ENCODE measurements at places on chromosomes 11 and 22. TPM values are rescaled to one million over a fixed set of nuclear protein-coding genes. Genes with fewer than 3 reads are reported as not detected.

DNA sequence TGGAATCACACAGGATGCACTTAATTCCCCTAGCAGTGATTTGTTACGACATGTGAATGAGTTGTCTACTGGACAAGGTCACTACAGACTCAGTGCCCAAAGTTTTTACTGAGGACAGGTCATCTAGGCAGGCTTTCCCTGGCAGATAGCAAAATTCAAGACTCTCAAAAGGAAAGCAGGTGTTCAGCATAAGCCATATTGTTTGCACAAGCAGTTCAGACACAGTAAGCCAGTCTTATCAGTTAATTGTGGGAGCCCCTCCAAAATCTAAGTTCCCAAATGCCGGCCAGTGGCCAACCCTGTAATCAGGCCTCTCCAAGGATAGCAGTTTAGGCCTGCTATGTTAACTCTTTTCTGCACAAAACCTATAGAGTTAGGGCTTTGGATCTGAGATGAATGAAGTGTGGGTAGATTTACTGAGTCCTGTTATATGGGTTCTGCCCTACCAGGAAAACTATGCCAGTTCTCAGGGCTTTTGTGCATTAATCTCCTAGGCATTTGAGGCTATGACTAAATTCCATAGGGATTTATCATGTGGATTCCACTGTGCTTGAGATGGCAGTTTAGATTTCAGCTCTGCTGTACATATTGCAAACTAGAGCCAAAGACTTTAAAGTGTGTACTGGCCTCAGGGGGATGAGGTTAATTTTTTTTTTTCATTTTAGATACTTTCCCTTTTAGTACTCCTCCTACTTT, 4.8 kb upstream of the ARHGEF12 start:
- no peaks in the 10 kb centered on the region for H3K27me3 ChIP-seq
- peaks cover 14% of the 10 kb centered on the region for H3K36me3 ChIP-seq
- H3K4me3 ChIP-seq, result no peak overlapping the region
- peak; percentile 75 for DNase-seq
- no peak overlapping the region for H3K27ac ChIP-seq

- H3K4me1 ChIP-seq, result peaks cover 20% of the 10 kb centered on the region
- no peak overlapping the region for H3K4me3 ChIP-seq
- no peak overlapping the region for H3K27ac ChIP-seq
- H3K36me3 ChIP-seq, result peaks cover 30% of the 10 kb centered on the region
- DNase-seq, result no peak
Measured at GRCh38 chr11:2998073-2998850, 6.1 kb upstream of the NAP1L4 start.

- DNase-seq, result no peak
- H3K4me1 ChIP-seq, result peaks cover 17% of the 10 kb centered on the region
- H3K4me3 ChIP-seq, result no peak overlapping the region
Measured at GRCh38 chr11:17148536-17148935, 59.2 kb downstream of the PIK3C2A start.

- H3K27me3 ChIP-seq, result no peaks in the 10 kb centered on the region
- H3K36me3 ChIP-seq, result no peaks in the 10 kb centered on the region
- DNase-seq, result no peak
- H3K4me3 ChIP-seq, result no peak overlapping the region
- no peak overlapping the region for H3K27ac ChIP-seq
Measured at GRCh38 chr11:86904001-86904400, 51.2 kb downstream of the FZD4 start.

GRCh38 chr11:43366677-43367076, 8.0 kb downstream of the TTC17 start:
- H3K36me3 ChIP-seq, result peaks cover 20% of the 10 kb centered on the region
- H3K4me1 ChIP-seq, result peaks cover 3% of the 10 kb centered on the region
- no peaks in the 10 kb centered on the region for H3K27me3 ChIP-seq
- H3K27ac ChIP-seq, result peak overlapping the region; percentile 5
- DNase-seq, result peak; percentile 33

The YPEL4 gene
- not detected for total RNA-seq

- DNase-seq, result no peak
- no peak overlapping the region for H3K4me3 ChIP-seq
- H3K36me3 ChIP-seq, result no peaks in the 10 kb centered on the region
- H3K27me3 ChIP-seq, result no peaks in the 10 kb centered on the region
- no peaks in the 10 kb centered on the region for H3K4me1 ChIP-seq
Measured at GRCh38 chr22:21703684-21704316, 31.8 kb downstream of the YPEL1 start.

The LDLRAD3 gene
- 13.1 TPM for total RNA-seq

GRCh38 chr11:44244639-44245310, 65.2 kb downstream of the ALX4 start:
- no peak for DNase-seq
- H3K27ac ChIP-seq, result peak overlapping the region; percentile 18

DNA sequence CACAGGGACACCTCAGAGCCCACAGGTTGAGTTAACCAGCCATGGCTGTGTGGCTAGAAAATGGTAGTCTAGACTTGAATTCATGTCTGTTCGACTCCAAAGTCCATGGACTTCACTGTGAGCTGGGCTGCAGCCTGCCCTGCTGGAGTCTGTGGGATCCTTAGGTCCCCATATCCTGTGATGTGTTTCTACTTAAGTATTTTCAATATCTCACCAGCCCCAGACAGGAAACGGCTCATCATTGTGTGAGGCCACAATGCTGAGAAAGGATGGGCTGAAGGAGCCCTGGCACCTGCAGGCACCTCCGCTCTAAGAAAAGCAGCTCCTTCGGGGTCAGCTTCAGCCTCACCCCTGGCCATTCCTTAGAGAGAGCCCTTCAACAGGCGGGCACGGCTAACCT, 93.1 kb downstream of the NAT10 start:
- H3K36me3 ChIP-seq, result no peaks in the 10 kb centered on the region
- H3K4me1 ChIP-seq, result peaks cover under 1% of the 10 kb centered on the region
- no peaks in the 10 kb centered on the region for H3K27me3 ChIP-seq
- DNase-seq, result peak; percentile 41

DNA sequence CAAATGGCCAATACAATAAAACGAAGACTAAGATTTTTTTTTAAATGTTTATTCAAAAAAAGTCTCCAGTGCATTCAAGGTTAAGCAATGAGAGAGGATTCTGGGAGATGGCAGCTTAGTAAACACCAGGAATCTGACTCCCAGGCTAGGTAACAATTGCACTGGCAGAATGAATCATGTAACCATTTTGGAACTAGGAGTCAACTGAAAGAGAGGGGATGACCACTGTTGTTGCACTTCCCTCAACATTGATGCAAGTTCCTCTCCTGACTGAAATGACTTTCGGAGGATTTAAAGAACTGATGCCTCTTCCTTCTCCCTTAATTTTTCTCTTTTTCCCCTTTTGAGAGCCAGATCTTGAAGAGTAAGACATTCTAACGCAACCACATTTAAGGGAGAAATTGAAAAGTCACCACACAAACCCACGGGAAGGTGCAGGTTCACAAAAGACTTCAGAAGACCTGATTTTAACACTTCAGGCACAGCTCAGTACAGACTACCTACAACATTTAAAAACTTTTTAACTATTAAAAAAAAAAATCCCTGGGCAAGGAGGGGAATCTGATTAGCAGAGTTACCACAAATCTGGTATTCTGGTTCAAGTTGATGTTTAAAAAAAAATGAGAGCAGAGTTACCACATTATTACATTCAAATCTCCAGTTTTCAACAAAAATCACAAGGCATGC, 56.8 kb downstream of the FCHSD2 start:
- no peaks in the 10 kb centered on the region for H3K4me1 ChIP-seq
- H3K36me3 ChIP-seq, result peaks cover 5% of the 10 kb centered on the region
- H3K4me3 ChIP-seq, result no peak overlapping the region
- DNase-seq, result no peak
- no peak overlapping the region for H3K27ac ChIP-seq

DNA sequence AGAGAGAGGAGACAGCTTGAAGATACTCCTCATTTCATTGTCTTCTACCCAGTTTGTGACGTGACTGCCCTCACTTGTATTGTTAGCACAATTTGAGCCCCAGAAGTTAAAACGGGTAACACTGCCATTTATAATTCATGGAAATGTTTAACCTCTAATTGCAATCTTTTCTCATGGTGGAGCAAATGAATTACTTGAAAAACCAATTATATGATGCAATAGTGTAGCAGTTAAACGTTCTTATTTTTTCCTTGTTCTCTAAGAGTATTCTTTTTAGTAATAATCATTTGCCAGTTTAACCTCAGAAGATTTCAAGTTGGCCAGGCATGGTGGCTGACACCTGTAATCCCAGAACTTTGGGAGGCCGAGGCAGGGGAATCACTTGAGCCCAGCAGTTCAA, 56.6 kb downstream of the CDON start:
- H3K36me3 ChIP-seq, result no peaks in the 10 kb centered on the region
- H3K4me1 ChIP-seq, result no peaks in the 10 kb centered on the region
- DNase-seq, result no peak

DNA sequence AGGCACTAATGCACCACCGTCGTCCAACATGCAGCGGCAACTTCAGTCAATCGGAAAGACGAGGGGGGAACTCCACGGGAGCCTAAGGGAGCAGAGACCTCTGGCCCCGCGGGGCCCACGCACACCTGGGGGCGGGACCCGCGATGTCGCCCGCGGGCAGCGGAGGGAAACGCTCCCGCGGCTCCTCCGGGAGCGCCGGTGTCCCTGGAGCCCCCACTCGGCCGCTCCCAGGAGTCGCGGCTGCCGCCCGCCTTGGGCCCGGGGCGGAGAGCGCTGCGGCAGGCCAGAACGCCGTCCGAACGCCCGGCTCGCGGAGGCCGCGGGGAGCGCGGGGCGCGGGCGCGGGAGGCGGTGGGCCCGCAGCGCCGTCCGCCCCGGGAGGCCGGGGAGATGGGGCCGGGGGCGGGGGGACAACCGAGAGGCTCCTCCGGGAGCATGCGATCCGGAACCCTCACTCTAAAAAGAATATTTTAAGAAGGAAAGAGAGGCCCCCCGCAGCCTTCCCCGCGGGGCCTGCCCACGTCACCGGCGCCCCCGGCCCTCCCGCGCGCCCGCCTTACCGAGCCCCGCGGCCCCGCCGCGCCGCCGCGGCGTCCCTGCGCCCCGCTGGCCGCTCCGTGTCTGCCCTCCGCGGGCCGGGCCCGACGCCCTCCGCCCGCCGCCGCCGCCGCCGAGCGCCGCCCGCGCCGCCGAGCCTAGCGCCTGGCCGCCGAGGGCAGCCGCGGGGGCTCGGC, 86.6 kb upstream of the ARHGAP32 start:
- peak; percentile 50 for DNase-seq
- H3K4me1 ChIP-seq, result peaks cover 46% of the 10 kb centered on the region
- H3K27me3 ChIP-seq, result no peaks in the 10 kb centered on the region

DNA sequence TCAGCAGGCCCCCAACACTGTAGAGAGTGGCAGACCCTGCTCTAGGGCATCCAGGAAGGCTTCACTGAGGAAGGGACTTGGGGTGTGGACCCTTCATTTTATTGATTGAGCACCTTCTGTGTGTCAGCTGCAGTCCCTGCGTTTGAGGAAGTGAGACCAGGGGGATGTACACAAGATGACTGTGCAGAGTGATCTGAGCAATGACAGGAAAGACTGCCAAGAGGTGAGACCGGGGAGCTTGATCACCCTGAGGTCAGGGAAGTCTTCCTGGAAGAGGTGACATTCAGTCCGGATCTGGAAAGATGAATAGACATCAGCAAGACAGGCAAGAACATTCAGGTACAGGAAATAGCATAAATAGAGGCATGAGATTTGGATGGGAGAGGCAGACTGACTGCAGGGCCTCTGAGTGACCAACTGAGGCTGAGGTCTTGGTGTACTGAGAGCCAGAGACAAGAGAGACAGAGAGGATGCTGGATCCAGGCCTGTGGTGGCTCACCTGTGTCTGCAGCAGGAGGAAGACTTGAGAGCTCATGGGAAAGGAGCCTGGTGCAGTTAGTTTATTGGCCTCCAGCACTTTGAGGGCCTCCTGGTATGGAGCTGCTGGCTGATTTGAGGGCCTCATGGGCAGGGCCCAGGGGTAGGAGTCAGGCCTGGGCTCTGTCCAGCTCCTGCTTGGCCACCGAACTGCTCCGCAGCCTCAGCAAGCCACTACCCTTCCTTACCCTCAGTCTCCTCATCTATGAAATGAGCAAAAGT, 5.2 kb downstream of the DGAT2 start:
- no peak overlapping the region for H3K4me3 ChIP-seq
- no peak for DNase-seq
- H3K27ac ChIP-seq, result no peak overlapping the region
- H3K4me1 ChIP-seq, result peaks cover 8% of the 10 kb centered on the region

DNA sequence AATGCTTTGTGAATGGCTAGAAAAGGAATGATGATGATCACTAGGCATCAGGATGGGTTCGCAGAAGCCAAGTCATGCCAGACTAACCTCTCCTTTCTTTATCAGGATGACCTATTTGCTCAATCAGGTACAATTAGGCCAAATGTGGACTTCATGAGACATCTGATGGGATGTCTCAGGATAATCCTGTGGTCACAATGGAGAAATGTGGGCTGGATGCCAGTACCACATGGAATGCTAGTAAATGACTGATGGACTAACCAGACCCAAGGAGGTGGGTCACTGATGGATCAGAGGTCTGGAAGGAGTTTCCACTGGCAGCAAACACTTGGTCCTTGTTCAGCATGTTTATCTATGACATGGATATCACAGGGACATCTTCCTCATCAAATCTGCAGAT, 94.8 kb upstream of the PHOX2A start:
- H3K4me1 ChIP-seq, result no peaks in the 10 kb centered on the region
- no peak for DNase-seq
- H3K27ac ChIP-seq, result no peak overlapping the region
- no peaks in the 10 kb centered on the region for H3K36me3 ChIP-seq
- H3K27me3 ChIP-seq, result no peaks in the 10 kb centered on the region
- no peak overlapping the region for H3K4me3 ChIP-seq

The FXYD2 gene
- not detected for total RNA-seq

GRCh38 chr11:111966678-111967077, 29.5 kb downstream of the DIXDC1 start:
- H3K4me3 ChIP-seq, result no peak overlapping the region
- no peak overlapping the region for H3K27ac ChIP-seq
- no peaks in the 10 kb centered on the region for H3K27me3 ChIP-seq

The RCE1 gene
- 33.1 TPM for total RNA-seq

The EMID1 gene
- total RNA-seq, result 0.15 TPM

The FZD4 gene
- 89.1 TPM for total RNA-seq
